Activated CD4-positive, alpha-beta T cell treated with anti-CD3 and anti-CD28 coated beads, Interleukin-2, Interleukin-4, amounts not matched to agents 100 ng/mL and 50 ng/mL, durations not matched to agents 16 hours and 8 hours (primary cell): ENCODE measurements at places on chromosomes 7 and 10.

GRCh38 chr10:98485959-98486358, 39.2 kb upstream of the HPS1 start:
- DNase-seq = no peak

- DNase-seq = no peak
These were observed 23.0 kb downstream of the CDH23 start for GRCh38 chr10:71419750-71420149.

DNA sequence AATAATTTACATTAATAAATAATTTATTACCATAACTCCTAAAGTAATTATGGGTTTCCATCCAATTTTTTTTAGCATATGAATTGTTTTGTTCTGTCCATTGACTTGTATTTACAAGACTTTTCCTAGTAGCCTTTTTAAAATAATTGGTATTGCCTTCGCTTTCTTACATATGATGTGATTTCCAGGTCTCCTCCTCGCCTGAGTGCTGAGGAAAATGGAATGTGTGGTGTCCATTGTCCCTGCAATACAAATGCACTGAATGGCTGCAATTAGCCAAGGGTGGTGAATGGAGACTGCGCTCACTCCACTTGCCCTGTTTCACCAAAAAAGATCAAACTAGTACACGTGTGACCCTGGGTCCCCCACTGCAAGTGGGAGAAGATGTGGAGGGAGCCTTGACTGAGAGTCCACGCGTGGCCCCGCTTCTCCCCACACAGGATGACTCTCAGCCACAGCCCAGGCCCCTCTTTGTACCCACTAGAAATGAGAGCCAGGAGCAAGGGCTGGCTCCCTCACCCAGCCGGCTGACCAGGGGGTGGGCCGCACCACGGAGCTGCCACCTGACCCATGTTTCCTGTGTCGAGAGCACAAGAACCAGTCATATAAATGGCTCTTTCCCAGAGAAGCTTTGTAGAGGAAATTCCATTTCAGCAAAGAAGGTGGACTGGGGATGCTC, 52.6 kb downstream of the FAM53B start:
- no peak for DNase-seq

DNA sequence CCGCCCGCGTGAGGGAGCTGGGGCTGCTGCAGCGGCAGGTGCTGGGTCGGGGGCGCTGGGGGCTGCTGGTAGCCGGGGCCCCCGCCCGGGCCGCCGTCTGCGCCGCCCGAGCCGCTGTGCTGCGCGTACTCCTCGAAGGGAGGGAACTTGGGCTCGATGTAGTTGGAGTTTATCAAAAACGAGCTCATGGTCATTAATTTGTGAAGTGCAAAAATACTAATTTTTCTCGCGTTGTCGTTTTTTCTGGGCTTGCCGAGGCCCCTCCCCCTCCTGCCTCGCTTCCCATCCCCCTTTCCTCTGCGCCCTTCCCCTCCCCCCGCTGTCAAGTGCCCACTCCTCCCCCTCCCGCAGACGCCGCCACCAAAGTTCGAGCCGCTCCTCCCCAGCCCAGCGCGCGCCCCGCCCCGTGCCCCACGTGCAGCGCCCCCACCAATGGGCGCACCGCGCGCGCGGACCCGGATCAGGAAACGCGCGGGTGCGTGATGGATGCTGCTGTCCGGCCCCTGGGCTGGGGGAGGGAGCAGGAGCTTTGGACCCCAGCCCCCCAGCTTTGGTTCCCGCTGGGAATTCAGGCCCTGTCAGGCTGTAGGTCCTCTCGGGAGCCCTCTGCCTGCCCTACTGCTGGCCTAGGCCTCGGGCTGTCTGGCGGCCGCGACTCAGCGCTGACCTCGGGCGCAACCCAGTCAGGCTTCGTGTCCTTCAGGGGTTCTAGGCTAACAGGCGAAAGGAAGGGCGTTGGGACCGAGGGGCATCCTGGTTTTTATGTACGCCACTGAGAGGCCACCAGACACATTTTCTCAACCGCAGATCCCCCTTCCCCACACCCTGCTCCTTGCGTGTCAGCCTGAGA, at the start of gene HOXA4:
HOXA4 (minus strand) TSS at position 218 of the 850 bp plus-strand sequence; CDS start at position 194, 24 bp downstream.
- peak; percentile 60 for DNase-seq

DNA sequence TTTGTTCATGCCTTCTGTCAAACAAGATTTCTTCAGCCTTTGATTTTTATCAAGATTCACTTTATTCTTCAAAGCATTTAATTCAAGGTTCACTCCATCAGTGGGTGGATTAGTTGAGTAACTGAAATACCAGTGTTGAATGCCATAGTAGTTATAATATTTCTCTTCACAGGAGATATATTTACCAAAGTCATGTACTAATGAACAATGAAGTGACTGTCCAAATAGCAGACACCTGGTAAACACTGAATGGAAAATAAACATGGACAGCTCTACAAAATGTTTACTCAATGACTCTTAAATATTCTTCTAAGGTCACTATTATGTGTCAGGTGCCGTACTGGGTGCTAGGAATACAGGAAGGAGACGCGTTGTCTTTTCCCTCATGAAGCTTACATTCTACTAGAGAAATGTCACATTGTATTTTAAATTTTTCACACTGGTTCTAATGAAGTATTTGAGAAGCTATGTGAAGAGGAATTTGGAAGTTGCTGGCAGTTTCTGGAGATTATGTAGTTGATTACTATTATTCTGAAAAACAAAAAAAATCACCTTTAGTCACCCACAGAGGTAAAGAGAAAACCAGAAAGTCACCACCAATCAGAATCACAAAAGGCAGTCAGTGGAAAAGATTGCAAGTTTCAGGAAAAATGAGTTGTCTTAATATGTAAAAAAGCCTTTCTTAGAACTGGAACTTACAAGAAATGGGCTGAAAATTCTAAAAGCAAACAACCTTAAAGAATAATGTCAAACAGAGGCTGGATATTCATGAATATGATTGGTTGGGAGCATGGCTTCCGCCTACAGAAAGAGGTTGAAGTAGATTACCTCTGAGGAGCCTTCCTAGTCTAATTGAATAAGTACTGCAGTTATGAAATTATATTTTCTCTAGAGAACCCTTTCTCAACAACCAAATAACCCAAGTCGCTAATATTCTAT, 84.5 kb downstream of the RTKN2 start:
- peak; percentile 66 for DNase-seq

DNA sequence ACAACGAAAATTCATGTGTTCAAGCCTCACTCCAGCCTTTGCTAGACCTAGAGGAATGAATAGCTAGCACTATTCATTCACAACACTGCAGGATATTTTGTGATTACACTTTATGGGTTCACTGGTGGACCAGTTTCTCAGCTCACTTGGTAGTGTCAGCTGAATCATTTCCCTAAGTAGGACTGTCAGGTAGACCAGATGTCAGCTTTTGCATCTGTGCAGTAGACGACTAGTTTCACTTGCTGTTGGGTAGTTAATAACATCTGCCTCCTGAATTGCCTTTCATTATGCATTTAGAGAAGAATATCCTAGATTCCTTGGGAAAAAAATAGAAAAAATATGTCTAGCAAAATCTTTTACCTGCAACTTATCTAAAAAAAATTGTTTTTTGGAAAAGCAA, 296.4 kb downstream of the ADARB2 start:
- no peak for DNase-seq

- peak; percentile 57 for DNase-seq
These were observed 37.6 kb downstream of the MCU start for GRCh38 chr10:72729528-72729927.

DNA sequence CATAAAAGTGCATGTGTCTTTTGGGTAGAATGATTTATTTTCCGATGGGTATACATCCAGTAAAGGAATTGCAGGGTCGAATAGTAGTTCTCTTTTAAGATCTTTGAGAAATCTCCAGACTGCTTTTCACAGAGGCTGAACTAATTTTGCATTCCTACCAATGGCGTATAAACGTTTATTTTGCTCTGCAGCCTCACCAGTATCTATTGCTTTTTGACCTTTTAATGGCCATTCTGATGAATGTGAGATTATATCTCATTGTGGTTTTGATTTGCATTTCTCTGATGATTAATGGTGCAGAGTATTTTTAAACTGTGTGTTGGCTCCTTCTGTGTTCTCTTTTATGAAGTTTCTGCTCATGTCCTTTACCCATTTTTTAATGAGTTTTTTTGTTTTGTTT, 1020.1 kb downstream of the NXPH1 start:
- no peak for DNase-seq

GRCh38 chr7:134191876-134192275, 64.7 kb downstream of the LRGUK start:
- DNase-seq = no peak

- no peak for DNase-seq
These were observed 316.5 kb upstream of the IMMP2L start for GRCh38 chr7:111878785-111879184.

- DNase-seq = no peak
These were observed 537.4 kb downstream of the AUTS2 start for GRCh38 chr7:70135656-70136055.

- DNase-seq = no peak
These were observed 180.8 kb downstream of the EMX2 start for GRCh38 chr10:117723343-117723742.

- no peak for DNase-seq
These were observed 12.0 kb downstream of the EEPD1 start for GRCh38 chr7:36165059-36165458.

DNA sequence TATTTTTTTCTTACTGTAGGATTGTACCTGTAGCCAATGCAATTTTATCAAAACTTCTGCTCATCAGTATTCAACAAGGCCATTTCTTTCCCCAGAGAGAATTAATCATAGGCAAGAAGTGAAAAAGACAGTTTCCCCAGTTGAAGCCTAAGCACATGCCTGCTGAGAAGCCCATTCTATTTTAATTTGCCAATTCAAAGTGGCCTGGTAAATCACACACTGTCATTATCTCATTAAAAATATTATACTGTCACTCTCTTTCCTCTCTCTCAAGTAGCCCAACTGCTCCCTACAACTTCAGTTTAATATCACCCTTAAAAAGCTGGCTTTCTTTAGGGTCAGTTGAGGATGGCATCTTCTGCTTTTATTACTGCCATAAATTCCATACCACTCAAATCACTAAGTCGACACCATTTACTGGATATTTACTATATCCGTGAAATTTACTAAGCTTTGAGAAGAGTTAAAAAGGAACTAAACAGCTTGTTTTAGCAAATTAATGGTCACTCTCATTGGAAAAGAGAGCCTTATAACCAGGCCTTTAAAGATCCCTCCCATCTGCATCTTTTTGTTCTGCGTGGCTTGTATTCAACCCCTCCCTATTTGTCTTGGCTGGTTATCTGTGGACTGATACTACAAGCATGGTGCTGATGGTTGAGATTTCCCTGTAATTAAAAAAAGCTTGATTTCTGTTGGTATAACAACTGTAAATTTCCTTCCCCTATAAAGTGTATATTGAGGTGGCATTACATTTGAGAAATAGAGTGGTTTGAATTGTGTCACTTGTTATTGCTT, 30.6 kb downstream of the COL28A1 start:
- DNase-seq = no peak

DNA sequence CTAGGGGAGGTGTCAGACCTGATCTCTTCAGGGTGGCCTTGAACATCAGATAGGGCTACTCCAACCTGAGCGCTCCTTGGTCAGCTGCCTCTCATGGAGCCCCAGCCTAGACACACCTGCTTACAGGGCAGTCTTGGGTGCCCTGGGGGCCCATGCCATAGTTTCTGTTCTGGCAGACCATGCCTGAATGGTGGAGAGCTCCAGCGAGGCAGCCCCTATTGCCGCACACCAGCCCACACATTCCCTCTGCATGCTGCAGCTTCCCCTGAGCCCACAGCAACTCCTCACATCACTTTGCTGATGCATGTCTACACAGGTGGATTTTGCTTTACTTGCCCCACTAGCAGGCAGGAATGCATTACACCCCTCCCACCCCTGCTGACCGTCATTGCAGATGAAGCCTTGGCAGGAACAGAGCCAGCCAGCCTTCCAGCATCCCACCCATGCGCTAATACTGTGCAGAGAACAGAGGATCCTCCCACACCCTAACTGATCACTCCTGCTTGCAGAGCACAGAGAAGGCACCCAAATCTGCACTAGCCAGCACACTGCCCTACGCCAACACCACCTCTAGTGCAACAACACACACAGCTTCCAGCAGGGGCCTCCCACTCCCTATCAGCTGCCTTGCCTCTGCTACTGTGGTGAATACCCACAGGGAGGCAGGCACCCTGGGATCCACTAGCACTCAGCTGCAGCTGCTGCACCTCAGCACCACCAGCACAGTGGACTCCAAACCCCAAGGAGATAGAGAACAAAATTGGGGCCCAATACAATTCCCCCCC, 43.0 kb upstream of the GRM3 start:
- no peak for DNase-seq

GRCh38 chr7:70035955-70036354, 437.7 kb downstream of the AUTS2 start:
- DNase-seq = no peak

GRCh38 chr7:44729949-44730590, 18.6 kb upstream of the ZMIZ2 start:
- no peak for DNase-seq

DNA sequence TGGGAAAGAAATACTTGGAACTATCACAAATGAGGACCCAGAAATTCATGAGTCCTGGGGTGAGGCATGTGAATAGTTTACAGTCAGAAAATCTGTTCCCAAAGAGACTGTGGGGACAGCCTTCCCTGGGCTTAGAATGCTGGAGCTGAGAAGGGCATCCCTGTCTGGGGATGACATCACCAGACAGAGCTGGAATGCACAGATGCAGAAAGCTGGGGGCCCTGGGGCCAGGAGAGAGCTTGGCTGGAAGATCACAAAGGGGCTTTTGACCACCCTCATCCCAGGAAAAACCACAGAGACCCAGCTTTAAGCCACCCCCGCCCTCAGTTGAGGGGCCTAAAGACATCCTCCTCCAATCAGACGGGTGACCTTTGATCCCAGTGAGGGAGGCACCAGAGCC, 264.5 kb downstream of the PLXNA4 start:
- no peak for DNase-seq

- DNase-seq = no peak
These were observed 772.5 kb downstream of the SUGCT start for GRCh38 chr7:40907286-40907685.

DNA sequence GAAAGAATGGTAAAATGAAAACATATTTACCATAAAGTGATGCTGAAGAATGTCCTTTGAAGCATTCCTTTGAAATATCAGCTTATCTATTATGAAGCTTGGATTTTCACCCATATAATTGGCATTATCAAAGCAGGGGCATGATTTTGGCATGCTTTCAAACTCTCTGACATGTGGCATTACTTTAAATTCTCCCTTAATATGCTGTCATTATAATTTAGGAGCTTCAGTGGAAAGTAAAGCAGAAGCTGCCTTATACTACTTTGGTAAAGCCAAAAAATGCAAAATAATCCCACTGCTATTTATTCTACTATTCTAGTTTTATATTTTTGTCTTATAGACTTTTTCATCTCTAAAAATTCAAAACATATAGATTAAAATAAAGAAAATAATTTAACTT, 28.0 kb upstream of the HIBADH start:
- no peak for DNase-seq

DNA sequence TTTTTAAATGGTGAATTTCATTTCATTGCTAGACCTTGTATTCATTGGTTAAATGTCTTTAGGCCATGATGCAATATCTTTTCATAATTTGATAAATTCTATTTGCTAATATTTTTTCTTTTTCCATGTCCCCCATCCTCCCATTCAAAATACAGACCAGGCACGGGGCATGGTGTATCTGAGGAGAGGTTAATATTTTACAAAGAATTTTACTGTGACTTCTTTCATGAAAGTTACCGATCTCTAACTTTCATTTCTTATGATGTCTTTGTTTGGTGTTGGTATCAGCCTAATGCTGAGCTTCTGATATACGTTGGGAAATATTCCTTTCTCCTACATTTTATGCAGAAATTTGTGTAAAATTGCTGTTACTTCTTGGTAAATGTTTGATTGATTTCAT, 216.7 kb upstream of the IGFBP3 start:
- DNase-seq = no peak
